ENCODE measurements at places on chromosomes 11 and 22.

DNA sequence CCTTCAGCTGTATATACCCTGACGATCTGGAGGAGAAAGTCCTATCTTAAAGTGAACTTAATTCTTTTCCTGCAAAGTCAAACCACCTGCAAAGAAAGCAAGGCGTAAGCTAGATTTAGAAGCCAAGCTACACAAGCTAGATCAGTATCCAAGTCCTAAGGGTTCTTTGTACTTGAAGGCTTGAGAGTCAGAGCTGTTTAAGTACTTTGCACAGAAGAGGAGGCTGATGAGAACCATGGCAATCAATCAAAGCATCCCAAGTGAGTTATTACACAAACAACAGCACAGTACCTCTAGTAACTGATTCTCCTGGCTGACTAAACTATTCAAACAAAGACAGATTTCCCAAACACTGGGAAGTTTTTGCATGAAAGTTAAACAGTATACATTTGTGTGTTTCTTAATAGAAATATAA is 1.9 kb downstream of the CDON start:
- DNase-seq: no peak

GRCh38 chr11:109148669-109149068 is 273.3 kb upstream of the C11orf87 start:
- no peak for DNase-seq

- no peak for DNase-seq
These were observed 17.0 kb downstream of the COA4 start for GRCh38 chr11:73859671-73860070.

DNA sequence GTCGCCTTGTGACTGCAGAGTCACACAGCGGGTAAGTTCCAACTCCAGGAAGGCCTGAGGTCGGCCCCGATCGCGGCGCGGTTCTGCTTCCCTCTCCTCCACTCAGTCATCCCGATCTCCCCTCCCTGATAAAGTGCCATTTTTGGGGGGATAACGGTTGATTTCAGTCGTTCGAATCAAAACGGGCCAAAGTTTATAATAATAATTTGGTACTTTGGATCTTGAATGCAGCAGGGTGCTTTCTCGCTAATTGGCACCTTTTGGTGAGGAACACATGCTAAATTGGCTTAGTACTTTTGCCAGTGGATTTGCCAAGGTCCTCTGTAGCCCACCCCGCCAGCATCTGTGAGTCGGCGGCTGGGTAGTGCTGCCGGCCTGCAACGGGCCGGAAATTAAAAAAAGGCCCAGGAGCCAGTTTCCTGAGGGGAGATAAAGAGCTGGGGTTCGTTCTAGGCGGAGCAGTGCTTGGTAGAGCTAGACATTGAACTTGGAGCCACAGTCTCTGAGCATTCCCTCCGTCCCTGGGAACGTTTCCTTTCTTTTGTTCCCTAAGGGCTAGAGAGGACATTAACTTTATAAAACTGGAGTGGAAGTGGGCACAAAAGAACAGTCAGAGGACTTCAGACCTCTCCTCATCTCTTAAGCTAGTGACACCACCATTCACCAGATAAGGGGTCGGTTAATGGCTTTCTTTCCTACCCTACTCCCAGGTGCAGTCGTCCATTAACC is 997 bp downstream of the UBE2L3 start:
- no peak for DNase-seq

DNA sequence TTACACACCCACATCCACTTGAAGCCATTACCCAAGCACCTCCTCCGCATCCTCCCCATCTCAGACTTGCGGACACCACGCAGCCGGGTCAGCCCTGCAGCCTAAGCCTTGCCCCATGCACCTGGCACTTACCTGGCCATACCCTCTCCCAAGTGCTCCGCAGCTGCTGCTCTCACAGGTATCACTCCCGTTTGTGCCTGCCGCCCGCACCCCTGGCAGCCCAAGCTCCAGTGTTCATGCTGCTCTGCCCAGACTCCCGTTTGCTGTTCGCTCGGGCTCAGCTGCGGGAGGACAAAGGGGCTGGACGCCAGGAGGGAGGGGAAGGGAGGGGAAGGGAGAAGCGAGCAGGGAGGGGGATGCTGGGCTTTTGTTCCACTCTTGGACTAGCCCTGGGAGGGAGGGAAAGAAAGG is at the start of gene KLHL35:
TSS of gene KLHL35 (minus strand) at position 293 of the 411 bp plus-strand sequence. CDS start 2,574 bp downstream, outside the sequence.
- DNase-seq: no peak

All from stimulated activated CD4-positive, alpha-beta T cell treated with anti-CD3 and anti-CD28 coated beads, Interleukin-1b, Interleukin-23, amount 100 ng/mL, for 24 hours (primary cell).